ENCODE measurements at places on chromosomes 7 and 10.
A peak's percentile ranks its signal among the peaks of the same experiment; 100 is the strongest.

GRCh38 chr10:119693262-119693957, 32.4 kb upstream of the INPP5F start:
- peak; percentile 83 for DNase-seq

DNA sequence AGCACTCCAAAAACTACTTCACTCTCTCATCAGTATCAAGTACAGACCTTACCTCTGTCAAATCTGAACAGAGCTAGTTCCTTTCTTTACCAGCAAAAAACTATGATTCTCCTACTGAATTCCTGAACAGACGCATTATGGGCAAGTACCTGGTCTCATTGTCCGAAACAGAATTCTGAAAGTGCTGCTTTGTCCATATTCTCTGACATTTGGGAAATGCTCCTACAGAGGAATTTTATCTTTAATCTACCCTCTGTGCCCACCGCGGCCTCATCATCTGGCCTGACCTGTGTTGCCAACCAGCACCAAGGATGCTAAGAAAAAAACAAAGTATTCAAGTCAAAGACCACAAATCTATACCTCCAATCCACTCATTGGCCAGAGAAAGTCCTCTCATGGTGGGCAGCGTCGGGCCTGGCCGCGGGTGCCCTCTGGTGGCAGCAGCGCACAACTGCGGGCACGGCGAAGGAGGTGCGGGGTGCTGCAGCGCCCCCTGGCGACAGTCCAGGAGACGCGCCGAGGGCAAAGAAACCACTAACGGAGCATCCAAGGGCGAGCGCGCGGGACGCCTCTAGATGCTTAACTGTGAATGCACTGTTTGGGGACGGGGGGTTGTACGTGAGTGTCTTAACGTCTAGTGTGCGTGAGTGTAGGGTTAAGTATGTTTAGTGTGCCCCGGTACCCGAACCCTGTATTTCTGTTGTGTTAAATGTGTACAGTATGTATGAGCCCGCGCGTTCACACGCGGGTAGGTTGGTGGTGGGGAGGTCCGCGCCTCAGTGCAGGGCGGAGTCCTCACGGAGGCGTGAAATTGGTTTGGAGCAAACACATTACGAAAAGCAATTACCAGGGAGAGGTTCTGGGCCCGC, 5.0 kb upstream of the GBX1 start:
- DNase-seq, result peak; percentile 60

- DNase-seq, result no peak
Measured at GRCh38 chr10:100209303-100209702, 20.1 kb downstream of the CHUK start.

DNA sequence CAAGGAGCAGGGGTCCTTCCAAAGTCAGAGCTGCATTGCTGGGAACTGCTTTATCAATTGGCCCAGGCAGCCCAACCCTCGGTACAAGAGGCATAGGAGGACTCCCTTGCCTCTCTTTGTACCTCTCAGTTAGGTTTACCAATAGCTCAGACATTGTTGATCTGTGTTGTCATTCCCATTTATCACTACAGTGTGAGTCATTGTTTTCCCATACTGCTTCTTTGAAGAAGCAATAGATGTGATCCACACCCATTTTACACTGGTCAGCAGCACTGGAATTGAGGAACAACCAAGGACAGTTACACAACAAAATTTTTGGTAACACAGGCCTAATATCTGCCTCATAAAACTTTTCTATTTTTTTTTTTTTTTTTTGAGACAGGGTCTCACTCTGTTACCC, 307.2 kb downstream of the SNX13 start:
- DNase-seq, result no peak

DNA sequence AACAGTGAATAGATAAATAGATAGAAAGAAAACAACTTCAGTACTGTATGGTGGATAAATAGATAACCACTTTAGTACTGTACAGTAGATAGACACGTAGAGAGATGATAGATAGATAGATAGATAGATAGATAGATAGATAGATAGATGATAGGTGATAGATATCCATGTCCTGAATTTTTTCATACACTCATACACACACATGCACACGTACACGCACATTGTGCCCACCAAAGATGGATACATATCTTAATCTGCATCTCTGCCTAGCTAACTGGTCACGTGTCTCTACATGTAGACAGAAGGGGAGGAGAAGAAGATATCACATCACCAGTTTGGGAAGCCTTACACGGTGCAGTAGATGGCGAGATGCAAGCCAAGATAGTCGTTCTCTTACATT, 99.2 kb downstream of the ARID5B start:
- DNase-seq, result no peak

GRCh38 chr7:7178081-7178480, 4.3 kb upstream of the C1GALT1 start:
- DNase-seq, result no peak

DNA sequence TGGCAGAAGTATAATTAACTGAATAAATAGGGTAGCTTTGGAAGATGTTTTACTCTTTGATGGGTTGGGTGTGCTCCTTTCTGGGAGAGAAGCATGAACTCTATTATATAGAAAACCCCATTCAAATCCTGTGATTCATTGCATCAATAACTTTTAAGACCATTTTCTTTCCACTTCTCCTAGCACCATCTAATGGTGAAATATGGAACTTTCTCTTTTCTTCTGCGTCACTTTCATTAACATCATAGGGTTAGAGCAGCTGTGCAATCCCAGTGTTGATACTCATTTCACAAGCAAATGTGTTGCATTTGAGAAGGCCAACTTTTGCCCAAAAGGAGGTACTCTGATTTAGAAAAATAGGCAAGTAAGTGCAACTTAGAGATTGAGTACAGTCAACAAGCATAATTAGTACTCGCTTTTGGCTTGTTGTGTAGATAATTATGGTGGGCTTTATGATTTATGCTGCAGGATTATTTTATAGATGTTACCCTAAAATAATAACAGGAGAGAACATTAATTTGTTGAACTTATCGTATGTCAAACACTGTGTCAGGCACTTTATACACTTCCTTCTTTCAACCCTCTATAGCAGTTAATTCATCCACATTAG, 92.9 kb downstream of the CPED1 start:
- DNase-seq, result peak; percentile 61

DNA sequence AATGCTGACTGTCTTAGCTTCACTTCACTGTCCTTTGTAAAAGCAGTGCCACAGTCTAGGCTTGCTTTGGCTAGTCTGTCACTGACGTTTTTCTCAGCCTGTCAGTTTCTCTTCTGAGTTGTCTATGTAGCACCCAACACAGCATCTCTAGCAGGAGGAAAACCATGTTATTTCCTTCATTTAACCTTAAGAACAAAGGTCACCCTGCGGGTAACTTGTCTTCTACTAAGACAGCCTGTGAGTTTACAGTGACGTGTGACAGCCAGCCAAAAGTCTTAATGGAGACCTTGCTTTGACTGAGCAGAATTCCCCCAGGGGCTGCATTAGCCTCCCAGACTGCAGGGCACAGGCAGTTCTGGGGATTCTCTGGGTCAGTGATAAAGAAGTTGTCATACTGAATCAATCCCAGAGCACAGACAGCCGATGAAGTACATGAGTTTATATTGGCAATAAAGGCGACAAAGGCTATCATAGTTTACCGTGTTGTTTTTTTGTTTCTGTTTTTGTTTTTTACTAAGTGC, 296.0 kb upstream of the KIAA1217 start:
- DNase-seq, result no peak

DNA sequence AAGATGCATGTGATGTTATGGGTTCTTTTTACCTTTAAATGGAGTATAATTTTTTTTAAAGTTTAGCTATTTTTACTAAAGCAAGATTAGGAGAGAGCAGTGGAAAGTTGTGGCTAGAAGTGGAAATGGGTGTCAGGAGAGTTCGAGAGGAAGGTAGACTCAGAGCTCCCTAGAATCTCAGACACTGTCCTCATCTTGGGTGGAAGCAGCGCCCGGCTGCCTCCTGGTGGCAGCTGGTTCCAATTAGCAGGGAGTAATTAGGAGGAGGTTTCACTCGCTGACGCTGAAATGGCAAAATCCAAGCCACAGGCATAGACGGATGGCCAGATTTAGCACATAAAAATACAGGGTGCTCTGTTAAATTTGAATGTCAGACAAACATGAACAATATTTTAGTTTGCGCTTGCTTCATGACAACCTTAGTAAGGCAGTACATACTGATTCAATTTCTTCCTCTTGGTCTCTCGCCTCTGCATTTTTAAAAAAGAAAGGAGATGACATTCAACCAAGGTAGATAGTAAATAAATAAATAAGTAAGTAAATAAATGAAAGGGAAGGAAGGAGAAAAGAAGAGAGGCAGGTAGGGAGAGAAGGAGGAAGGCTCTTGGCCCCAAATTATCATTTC, 58.5 kb downstream of the LGI1 start:
- peak; percentile 18 for DNase-seq

DNA sequence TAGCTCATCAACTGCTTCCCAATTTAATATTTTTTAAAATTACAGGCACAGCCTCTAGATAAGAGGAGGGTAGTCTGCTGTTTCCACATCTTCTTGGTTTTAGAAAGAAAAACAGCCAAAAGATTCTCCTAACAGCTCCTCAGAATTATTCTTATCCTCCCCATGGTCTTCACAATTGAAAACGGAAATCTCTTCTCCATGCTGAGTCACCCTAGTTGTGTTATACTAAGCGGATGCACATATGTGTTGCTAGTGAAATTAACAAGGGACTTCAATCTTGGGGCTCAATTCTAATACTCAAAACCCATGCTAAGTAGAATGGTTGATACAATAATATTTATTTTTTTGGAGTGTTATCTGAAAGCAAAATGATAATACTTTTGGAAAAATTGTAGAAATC, 71.9 kb upstream of the NPY start:
- no peak for DNase-seq

DNA sequence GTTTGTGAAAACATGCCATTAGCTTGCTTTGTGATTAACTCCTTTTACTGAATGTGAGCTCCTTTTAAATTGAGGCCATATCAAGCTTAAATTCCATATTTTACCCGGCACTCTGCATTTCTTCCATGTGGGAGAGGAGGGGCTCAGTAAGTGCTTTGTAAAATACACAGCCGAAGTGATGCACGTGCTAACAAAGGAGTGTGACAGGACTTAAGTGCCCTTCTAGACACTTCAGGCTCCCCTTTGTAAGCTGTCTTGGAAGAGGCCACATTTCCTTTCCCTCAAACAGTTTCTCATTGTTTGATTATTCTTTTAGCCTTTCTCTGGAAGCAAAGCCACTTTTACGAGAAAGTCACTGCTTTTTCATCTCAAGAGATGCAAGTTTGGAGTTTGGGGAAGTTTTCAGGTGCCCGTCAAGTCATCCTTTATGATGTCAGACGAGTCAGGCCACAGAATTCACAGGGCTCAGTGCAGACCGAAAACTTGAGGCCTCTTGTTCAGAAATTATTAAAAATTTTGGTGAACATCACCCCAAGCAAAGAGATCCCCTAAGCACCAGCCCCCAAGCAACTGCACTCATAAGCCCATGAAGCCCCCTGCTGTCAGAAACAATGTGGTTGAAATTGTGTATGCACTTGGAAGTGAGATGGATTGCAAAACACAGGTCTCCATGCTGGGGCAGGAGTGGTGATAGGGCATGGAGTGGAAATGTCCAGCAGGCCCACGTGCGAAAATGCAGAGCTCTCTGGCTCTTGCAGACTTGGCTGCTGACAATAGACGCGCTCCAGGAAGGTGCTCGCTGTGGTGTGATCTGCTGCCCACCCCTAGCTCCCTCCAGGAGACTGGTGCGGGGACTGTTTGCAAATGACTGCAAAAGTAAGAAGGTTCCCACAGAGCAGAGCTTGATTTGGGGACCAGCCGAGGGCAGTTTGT, 11.5 kb downstream of the IKZF1 start:
- DNase-seq, result no peak

DNA sequence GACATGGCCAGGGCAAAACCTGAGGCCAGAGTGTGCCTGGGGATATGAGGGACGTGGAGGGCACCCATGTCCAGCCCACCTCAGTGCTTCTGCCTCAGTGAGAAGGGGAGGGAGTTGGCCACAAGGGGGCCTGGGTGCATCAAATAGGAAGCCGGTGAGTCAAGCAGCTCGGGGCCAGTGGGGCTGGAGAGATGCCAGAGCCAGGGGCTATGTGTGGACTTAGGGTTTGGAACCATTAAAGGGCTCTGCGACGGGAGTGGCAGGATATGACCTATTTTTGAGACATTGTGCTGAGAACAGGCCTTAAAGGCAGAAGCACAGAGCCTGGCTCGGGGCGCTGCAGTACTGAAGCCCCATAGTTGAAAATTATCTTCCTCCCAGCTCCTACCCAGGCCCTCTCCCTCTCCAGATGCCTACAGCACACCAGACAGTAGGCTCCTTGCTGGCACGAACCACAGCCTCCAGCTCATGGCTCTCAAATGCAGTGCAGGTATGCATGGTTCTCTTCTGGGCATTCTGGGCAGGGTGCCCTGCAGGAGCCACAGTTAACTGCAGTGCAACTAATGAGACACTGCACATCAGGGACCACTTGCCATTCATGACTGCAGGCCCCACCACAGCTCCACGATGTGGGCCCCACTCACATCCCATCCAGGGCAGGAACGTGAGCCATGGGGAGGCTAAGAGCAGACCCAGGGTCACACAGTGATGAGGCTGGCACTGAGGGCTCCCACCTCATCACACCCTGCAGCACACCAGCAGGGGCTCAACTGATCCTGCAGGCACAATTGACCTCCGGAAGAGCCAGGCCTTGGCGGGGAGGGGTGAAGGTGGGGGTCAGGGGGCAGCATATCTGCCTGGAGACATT, 7.2 kb upstream of the PGAM2 start:
- DNase-seq, result peak; percentile 79

GRCh38 chr7:13047061-13047460, 359.6 kb downstream of the ARL4A start:
- no peak for DNase-seq

DNA sequence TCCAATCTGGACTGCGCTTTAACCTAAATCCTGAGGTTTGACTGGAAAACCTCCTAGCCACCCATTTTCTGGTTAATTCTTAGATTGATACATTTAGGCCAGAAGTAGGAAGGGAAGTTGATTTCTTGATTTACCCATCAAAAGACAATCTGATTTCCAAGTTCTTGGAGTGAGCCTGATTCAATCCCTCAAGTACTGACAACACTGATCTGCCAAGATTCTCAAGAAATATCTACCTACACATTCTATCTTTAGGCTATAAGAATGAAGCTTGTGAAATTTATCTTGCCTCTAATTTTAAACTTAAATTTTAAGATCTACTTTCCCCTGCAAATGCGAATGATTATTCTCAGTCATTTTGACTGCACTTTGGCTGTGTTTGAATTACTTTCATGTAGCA, 5.9 kb downstream of the TAS2R16 start:
- DNase-seq, result no peak

- no peak for DNase-seq
Measured at GRCh38 chr7:39017369-39017915, 39.7 kb downstream of the POU6F2 start.

DNA sequence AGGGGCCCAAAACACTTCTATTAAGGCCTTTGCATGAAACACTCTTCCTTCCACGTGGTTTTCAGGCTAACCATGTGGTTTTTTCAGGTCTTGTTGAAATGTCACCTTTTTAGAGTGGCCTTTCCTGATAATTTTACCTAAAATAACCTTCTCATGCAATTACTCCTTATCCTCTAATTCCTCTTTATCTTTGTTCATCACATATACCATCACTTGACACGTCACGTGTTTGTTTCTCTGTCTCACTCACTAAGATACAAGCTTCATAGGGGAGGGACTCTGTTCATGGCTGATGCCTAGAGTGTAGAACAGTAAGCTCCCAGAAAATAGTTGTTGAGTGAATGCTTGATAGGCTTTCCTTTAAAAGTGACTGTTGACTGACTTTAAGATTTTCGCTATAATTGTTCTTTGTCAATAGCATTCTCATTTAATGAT, 63.7 kb downstream of the ST7 start:
- no peak for DNase-seq

GRCh38 chr7:152894295-152895170, 135.0 kb downstream of the ACTR3B start:
- no peak for DNase-seq

All from RCC 7860 (cell line).